Tibial artery (tissue), 4 donors: ENCODE measurements at places on chromosomes 12 and 14.

DNA sequence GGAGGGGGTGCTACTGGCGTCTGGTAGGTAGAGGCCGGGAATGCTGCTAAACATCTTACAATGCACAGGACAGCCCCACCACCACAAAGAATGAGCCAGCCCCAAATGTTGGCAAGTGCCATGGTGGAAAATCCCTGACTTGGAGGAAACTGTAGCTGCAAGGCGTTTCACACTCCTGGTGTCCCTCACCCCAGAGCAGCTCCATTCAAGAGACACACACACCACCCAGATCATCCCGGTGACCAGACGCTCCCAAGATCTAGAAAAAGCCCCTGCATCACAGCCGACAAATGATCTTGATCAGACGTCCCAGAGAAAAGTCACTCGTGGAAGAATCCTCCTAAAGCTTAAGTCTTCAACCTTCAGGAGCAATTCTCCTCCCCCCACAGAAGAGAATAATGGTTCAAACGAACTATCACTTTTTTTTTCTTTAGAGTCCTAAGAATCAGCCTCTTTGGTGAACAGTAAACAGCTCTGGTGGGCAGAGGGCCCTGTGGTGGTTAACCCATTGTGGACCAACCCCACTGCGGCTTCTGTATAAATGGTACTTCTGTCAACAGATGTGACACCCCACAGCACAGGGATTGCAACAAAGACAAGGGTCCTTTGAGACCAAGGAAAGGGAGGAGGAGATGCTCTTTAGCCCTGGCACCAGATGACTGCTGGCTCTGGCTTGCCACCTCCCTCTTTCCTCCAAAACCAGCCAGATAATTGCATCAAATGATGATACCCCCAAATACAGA is 2.7 kb downstream of the GLTP start:
- no peak for DNase-seq
- peaks cover 2% of the 10 kb centered on the region for H3K36me3 ChIP-seq
- no peak overlapping the region for H3K27ac ChIP-seq
- H3K4me1 ChIP-seq: no peaks in the 10 kb centered on the region

DNA sequence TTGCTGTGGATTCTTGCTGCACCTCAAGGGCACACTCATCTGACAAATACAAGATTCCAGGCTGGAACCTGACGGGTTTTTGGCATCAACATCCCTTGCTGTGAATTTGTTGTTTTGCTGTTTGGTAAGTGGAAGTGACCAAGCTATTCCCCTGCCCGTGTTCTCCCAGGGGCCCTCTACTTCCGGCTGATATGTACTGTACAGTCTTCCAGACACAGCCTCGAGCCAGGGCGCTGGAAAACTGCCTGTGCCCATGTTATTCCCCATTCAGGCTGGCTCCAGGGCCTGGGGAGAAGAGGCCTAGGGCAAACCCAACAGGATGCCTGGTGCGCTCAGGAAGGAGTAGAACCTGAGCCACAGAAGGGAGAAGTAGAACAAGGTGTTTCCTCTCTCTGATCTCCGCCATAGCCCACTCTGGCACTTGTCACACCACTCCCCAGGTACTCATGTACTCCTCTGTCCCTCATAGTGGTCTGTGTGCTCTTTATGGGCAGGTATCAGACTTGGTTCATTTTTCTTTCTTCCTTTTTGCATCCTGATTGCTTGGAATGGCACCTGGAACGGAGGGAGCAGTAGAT is 67.8 kb upstream of the LTA4H start:
- no peak for DNase-seq
- no peaks in the 10 kb centered on the region for H3K27me3 ChIP-seq

DNA sequence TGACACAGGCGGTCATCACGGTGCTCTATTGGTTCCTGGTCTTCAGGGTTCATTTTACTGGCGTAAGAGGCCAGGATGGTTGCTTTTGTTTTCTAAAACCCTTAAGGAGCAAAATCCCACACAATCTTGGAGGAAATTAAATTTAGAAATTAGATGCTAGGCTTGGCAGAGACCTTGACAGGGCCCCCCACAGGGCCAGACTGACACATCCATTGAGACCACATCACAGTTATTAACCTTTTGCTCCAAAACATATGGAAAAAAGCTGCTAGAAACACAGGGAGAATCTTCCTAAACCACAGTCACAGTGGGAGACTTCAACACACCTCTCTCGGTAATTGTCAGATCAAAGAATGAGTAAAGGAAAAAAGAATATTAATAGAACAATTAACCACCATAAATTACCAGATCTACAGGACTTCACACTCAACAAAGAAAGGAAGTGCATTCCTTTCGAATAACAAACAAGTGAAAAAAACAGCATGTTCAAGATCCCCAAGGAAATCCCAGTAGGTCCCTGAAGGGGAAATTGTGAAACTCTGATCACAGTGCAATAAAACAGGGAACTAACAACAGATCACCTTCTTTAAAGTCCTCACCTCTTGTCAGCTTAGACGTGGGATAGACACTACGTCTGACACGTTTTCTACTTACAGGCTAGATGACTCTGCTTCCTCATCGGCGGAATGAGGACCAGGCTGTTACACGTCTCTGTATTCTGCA is 40.2 kb upstream of the TMEM179 start:
- H3K36me3 ChIP-seq: no peaks in the 10 kb centered on the region
- H3K4me1 ChIP-seq: peaks cover 4% of the 10 kb centered on the region
- H3K4me3 ChIP-seq: no peak overlapping the region
- no peak overlapping the region for H3K27ac ChIP-seq
- DNase-seq: peak; percentile 5

GRCh38 chr14:68969278-68970033 is 9.6 kb downstream of the ACTN1 start:
- no peak for DNase-seq
- no peaks in the 10 kb centered on the region for H3K27me3 ChIP-seq
- peak overlapping the region; percentile 97 for H3K27ac ChIP-seq
- H3K4me3 ChIP-seq: peak overlapping the region; percentile 30
- H3K36me3 ChIP-seq: peaks cover 18% of the 10 kb centered on the region
- peaks cover 96% of the 10 kb centered on the region for H3K4me1 ChIP-seq

DNA sequence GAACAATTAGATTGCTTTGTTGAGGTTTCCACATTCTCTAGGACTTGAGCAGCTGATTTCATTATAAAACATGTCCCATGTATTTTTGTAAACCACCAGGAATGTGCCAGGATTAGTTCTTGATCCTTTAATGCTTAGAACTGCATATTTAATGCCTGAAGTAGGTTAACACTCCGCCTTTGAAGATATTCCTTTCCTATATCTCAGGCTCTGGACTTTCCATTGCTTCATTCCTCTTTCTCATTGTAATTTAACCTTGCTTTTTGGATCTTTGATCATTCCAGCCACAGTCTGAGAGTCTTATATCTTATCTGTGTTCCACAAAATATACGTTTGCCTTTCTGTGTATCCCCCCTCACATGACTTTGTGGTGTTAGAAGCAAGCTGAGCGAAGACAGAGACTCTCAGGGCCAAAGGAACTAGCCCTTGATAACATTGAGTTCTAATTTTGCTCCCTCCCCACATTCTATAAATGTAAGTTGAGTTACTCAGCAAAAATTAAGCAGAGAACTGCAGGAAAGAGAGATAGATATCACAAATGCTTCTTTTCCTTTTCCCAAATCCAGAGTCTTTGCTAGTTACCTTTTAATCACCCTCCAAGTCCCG is 2.4 kb upstream of the CLEC1B start:
- no peak overlapping the region for H3K27ac ChIP-seq
- no peaks in the 10 kb centered on the region for H3K4me1 ChIP-seq

GRCh38 chr12:85657836-85658630 is 178.2 kb downstream of the RASSF9 start:
- H3K27me3 ChIP-seq: no peaks in the 10 kb centered on the region
- no peak overlapping the region for H3K27ac ChIP-seq
- no peaks in the 10 kb centered on the region for H3K4me1 ChIP-seq
- H3K36me3 ChIP-seq: no peaks in the 10 kb centered on the region

- H3K4me1 ChIP-seq: no peaks in the 10 kb centered on the region
- H3K27me3 ChIP-seq: no peaks in the 10 kb centered on the region
- H3K4me3 ChIP-seq: no peak overlapping the region
- H3K27ac ChIP-seq: no peak overlapping the region
Observed at GRCh38 chr14:103294091-103294490, 39.9 kb upstream of the EIF5 start.

GRCh38 chr14:103732868-103733620 is 17.4 kb downstream of the ZFYVE21 start:
- H3K4me3 ChIP-seq: no peak overlapping the region
- no peak for DNase-seq
- peaks cover 64% of the 10 kb centered on the region for H3K36me3 ChIP-seq
- no peaks in the 10 kb centered on the region for H3K27me3 ChIP-seq
- no peaks in the 10 kb centered on the region for H3K4me1 ChIP-seq

DNA sequence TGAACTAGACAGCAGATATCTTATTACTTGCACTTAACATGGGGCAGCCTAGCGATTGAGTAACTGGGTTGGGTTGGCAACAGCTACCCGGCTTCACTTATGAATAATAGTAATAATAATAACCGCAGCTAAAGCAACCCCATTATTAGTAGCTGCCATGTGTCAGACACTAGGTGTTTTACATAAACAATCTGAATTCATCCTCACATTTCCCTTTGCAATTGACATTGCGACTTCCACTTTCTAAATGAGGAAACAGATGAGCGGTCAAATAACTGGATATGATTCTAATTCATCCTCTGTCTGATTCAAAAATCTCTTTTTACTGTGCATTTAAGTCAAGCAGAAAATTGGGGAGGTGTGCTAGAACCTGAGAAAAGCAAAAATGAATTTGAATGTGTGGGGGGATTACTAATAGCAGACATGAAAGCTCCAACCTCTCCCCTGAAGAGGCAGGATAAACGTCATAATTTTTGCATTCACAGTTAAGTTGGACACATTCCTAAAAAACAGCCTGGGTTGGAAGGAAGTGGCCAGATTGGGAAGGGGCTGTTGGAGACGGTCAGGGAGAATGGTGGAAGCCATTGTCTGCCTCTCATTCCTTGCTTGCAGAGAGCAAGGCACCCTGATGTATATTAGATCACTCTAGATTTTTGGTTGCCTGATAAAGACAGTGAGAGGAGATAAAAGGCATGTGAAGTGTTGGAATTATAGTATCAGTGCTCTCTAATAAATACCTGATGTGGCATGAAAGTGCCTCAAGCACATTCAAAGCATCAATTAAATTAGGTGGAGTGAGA is 13.1 kb downstream of the EMP1 start:
- no peak for DNase-seq
- peaks cover 18% of the 10 kb centered on the region for H3K4me1 ChIP-seq
- peak overlapping the region; percentile 16 for H3K27ac ChIP-seq
- no peaks in the 10 kb centered on the region for H3K27me3 ChIP-seq

- H3K4me3 ChIP-seq: no peak overlapping the region
- H3K27ac ChIP-seq: no peak overlapping the region
- no peaks in the 10 kb centered on the region for H3K4me1 ChIP-seq
- no peaks in the 10 kb centered on the region for H3K36me3 ChIP-seq
- no peak for DNase-seq
Observed at GRCh38 chr12:46857486-46857885, 31.7 kb upstream of the SLC38A4 start.

GRCh38 chr12:3632256-3632655 is 120.7 kb downstream of the CRACR2A start:
- no peaks in the 10 kb centered on the region for H3K27me3 ChIP-seq
- no peaks in the 10 kb centered on the region for H3K4me1 ChIP-seq
- no peaks in the 10 kb centered on the region for H3K36me3 ChIP-seq
- no peak overlapping the region for H3K27ac ChIP-seq

DNA sequence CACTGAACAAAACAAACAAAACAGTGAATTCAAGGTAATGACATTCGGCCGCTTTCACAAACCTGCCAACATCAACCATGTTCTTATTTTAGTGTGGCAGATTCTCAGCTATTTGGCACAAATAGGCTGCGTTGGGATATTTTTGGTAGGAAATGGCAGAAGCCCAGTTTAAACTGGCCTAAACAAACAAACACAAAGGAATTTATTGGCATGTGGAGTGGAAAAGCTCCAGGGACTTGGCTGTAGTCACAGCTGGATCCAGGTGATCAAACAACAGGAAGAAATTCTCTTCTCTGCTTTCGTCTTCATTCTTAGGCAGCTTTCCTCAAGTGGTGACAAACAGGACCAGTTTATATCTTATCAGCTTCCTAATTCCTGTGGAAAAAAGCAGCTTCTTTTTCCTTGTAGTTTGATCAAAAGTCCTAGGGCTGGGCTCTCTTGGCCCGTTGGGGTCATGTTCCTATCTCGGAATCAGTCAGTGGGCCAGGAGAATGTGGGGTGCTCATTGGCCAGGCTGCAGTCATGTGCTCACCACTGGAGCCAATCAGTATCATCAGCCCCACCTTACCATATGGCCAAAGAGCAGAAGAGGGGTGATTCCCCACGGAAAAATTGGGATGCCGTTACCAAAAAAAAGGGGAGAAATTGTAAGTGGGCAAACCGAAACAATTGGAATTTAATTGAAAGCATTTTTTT is 22.6 kb downstream of the C12orf75 start:
- H3K27ac ChIP-seq: peak overlapping the region; percentile 77
- no peak for DNase-seq
- no peaks in the 10 kb centered on the region for H3K27me3 ChIP-seq
- no peaks in the 10 kb centered on the region for H3K4me1 ChIP-seq

- H3K27me3 ChIP-seq: no peaks in the 10 kb centered on the region
- DNase-seq: peak; percentile 97
- peaks cover 17% of the 10 kb centered on the region for H3K4me1 ChIP-seq
- no peak overlapping the region for H3K4me3 ChIP-seq
- peak overlapping the region; percentile 91 for H3K27ac ChIP-seq
Observed at GRCh38 chr14:92540472-92541048, 27.0 kb downstream of the RIN3 start.

DNA sequence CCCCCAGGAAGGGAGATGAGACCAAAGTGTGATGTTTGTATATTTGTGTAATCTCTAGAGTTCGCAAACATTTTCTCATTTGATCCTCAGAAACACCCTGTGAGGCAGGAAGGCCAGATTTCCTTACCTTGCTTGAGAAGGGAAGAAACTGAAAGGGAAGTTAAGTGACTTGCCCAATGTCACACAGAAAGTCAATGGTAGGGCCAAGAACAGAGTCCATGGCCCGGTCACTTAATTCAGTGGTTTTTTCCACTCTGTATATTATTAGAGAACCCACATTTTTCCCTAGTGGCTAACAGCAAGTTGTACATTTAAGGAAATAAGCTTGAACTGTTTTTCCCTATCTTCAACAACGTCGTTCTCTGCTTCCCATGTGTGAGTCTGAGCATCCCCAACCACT is 25.6 kb upstream of the CHPT1 start:
- H3K4me3 ChIP-seq: no peak overlapping the region
- no peaks in the 10 kb centered on the region for H3K36me3 ChIP-seq
- H3K27ac ChIP-seq: no peak overlapping the region
- H3K27me3 ChIP-seq: no peaks in the 10 kb centered on the region
- no peaks in the 10 kb centered on the region for H3K4me1 ChIP-seq
- DNase-seq: no peak
